ENCODE measurements at places on chromosomes 6 and 20.
A peak's percentile ranks its signal among the peaks of the same experiment; 100 is the strongest.

GRCh38 chr6:11258260-11259237 is 26.1 kb upstream of the NEDD9 start:
- DNase-seq, result peak; percentile 11

DNA sequence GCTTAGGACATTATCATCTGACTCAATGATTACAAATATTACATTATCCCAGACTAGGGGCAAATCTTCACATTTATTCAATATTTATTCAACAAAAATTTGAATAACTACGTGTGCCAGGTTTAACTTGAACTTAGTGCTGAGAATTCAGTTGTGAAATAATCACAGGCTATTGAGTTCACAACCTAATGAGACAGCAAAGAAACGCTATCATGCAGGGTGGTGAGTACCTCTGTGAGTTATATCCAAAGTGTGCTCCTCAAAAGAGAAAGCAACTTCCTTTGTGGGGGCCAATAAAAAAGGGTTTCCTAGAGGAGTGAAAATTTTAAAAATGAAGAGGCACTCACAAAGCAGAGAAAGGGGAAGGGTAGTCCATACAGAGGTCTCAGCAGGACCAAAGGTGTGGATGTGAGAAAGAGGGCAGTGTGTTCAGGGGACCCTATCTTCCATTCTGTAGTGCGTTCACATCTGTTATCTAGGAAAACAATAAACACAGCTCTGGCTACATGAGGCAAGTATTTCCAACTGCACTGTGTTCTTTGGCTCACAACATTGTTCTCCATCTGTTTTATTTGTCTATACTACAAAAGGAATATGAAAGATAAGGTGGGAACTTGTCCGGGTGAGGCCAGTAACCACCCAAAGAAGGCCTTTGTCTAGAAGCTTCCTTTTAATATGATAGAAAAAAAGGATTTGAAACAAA is 155.4 kb upstream of the MARCKS start:
- DNase-seq, result no peak

DNA sequence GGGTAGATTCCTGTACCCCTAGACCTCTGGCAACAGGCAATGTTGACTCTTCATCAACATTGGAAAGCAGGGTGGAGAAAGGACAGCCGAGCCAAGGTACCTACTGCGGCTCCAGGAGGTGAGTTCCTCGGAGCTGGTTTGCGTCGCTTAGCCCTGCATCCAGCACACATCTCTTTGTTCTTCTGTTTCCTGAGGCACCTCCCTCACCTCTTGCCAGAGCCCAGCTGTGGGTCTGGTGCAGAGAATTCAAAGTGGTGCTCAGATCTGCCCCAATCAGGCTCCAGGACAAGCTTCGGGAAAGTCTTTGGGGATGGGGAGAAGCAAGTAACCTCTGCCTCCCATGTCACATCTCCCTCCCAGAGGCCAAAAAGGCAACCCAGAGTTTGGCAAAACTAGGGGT is 2.2 kb downstream of the KCNG1 start:
- no peak for DNase-seq

- DNase-seq, result no peak
Measured at GRCh38 chr6:64776359-64776758, 930.7 kb downstream of the EYS start.

DNA sequence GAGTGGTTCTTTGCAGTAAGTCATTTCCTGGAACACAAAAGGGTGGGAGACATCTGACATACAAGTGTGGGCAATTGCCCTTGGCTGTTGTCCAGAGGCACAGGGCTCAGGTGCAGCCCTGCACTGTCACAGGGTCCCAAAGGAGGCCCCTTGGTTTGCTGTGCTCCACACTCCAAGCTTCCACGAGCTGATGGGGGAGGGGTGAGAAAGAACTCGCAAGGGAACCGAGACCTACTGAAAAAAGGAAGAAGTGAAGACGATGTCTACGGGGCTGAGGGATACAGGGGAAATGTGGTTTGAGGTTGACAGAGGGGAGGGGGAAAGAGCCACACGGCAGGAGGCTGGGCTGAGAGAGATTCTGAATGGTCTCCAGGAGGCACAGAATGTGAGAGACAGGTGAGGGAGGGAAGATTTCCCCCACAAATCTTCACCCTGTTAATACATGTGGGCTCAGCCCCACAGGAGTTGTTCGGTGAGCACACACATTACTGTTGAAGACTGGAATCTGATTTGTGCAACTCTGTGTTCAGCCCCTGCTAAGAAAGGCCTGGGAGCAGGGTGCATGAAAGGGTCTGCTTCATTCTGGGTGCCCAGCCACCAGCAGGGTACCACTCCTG is 123.4 kb downstream of the LY86 start:
- no peak for DNase-seq

DNA sequence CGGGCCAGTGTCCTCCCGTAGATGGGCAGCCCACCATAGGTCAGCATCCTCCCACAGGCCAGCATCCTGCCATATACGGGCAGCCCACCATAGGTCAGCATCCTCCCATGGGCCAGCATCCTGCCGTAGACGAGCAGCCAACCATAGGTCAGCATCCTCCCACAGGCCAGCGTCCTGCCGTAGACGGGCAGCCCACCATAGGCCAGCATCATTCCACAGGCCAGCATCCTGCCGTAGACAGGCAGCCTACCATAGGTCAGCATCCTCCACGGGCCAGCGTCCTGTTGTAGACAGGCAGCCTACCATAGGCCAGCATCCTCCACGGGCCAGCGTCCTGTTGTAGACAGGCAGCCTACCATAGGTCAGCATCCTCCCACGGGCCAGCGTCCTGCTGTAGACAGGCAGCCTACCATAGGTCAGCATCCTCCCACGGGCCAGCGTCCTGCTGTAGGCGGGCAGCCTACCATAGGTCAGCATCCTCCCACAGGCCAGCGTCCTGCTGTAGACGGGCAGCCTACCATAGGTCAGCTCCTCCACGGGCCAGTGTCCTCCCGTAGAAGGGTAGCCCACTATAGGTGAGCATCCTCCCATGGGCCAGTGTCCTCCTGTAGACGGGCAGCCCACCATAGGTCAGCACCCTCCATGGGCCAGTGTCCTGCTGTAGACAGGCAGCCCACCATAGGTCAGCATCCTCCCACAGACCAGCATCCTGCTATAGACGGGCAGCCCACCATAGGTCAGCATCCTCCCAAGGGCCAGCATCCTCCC is 62.9 kb downstream of the BFSP1 start:
- DNase-seq, result no peak

DNA sequence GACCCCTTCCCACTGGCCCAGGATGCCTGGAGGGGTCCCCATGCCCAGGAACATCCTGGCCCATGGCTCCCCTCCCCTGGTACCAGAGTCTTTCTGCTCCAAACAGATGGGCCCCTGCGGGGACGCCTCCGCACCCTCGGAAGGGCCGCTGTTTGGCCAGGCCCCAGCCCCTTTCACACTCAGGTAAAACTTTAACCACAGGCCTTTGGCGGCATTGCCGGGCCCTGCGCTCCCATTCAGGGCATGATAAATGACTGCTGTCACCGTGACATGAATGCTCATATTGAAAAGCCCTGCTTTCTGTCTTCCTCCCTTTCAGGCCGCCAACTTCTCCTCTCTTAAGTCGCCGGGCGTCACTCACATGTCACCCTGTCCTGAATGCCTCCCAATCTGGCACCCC is 141.5 kb upstream of the TOP1 start:
- DNase-seq, result no peak

DNA sequence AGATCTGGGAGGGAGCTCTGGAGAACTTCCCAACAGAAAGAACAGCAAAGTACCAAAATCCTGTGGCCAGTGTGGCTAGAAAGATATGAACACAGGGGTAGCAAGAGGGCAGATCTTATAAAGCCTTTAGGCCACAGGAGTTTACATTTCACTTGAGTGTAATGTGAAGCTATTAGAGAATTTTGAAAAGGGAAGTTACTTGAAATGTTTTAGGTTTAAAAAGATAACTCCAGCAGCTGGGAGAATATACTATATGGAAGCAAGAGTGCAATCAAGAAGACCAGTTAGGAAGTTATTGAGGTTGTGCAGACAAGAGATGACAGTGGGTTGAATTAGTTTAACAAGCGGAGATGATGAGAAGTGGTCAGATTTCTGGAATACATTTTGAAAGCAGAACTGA is 7.9 kb downstream of the SUPT3H start:
- no peak for DNase-seq

GRCh38 chr6:36358226-36358915 is 21.7 kb upstream of the BNIP5 start:
- no peak for DNase-seq

GRCh38 chr20:2713285-2713684 is 20.7 kb downstream of the EBF4 start:
- DNase-seq, result peak; percentile 36

GRCh38 chr20:31857861-31858759 is 12.2 kb downstream of the DUSP15 start:
- no peak for DNase-seq
